Fibroblast of mammary gland (primary cell): ENCODE measurements at places on chromosomes 16 and 17.

DNA sequence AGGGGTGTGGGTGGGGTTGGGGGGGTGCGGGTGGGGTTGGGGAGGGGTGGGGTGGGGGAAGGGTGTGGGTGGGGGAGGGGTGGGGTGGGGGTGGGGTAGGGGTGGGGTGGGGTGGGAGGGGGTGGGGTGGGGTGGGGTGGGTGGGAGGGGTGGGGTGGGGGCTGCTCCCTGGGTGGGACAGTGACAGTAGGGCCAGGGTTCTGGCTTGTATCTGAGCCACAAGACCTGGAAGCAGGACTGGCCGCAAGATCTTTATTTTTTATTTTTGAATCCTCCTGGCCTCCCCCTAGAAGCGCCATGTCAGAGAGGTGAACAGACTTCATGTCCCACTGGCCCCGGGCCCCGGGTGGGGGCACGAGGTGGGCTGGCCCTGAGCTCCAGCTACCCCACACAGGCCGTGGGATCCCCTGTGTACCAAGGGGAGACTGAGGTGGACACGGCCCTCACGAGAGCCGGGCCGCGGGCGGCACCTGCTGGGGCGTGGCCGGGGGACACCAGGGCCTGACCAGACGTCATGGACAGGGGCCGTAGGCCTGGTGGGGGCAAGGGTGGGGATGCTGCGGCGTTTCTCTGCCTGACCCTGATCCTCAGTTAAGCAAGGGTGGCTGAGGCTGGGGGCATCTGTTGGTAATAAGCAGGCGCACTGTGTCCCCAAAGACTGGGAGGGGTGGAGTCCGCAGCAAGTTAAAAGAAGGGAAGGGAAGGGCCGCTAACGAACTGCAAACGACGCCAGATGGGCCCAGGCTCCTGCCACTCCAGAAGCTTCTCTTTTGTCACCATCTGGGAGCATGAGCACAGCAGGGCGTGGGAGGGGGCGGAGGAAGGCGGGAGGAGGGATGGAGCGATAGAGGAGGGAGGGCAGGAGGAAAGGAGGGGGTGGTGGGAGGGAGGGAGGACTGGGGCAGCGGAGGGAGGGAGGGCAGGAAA, 22.3 kb upstream of the PABPN1L start:
- DNase-seq, result no peak

DNA sequence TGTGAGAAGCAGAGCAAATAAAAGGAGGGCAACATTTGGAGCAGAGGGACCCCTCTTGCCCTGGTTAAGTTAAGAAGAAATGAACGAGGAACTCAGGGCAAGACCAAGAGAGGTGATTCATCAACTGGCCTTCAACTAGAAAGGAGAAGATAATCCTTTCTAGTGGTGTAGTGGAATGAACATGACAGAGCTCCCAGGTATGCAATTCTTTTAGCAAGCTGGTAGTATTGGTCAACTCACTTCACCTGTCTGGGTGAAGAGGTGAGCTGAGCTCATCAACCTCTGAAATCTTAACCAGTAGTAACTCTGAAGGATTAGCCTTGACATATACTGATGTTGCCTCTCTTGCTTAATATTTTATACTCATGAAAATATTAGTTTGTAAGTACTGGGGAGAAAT, 1024.7 kb upstream of the GOT2 start:
- DNase-seq, result no peak

DNA sequence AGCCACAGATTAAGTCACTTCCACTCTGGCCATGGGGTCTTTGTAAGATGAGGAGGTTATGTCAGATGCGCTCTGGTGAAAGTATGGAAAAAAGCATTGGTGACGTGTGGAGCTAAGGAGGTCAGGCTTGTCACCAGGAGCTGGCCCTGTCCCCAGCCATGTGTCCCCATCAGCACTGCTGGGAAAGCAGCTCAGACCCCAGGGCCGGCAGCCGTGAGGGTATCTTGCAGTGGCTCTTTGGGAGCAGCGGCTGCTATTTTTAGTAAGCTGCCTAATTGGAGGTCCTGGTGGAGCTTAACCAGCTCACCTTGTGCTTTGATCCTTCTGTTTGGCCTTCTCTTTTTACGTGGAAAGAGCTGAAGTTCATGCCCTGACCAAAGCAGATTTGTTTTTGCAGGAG, 60.9 kb downstream of the MPRIP start:
- DNase-seq, result no peak

DNA sequence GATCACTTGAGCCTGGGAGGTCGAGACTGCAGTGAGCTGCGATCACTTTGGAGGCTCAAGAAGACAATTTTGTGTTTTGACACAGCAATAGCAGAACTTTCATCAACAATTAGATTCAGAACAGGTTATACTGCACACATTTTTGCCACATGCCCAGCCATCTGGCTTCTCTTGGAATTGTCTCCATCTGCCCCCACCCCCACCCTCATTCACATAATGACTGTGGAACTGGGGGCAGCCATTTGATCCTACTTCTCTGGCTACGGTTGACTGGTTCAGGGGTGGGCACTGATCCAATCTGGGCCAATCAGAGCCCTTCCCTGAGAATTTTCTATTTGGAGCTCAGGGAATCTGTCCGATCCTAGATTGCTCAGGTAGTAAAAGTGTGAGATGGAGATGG, 14.0 kb downstream of the TMEM92 start:
- no peak for DNase-seq

DNA sequence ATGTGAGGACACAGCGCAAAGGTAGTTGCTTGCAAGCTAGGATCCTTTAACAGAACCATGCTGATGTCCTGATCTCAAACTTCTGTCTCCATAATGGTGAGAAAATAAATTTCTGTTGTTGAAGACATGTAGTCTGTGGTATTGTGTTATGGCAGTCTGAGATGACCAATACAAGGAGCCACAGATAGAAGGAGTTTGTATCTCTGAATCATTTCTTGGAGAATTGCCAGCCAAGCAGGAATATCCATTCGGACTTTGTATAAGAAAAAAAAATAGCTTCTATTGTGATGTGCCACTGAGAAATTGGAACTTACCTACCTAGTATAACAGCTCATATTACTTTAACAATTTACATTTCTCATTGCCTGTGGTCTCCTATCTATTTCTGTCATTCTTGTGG, 447.6 kb upstream of the CA10 start:
- DNase-seq, result peak; percentile 8

- no peak for DNase-seq
These were observed 324.7 kb upstream of the C16orf82 start for GRCh38 chr16:26742040-26742439.

DNA sequence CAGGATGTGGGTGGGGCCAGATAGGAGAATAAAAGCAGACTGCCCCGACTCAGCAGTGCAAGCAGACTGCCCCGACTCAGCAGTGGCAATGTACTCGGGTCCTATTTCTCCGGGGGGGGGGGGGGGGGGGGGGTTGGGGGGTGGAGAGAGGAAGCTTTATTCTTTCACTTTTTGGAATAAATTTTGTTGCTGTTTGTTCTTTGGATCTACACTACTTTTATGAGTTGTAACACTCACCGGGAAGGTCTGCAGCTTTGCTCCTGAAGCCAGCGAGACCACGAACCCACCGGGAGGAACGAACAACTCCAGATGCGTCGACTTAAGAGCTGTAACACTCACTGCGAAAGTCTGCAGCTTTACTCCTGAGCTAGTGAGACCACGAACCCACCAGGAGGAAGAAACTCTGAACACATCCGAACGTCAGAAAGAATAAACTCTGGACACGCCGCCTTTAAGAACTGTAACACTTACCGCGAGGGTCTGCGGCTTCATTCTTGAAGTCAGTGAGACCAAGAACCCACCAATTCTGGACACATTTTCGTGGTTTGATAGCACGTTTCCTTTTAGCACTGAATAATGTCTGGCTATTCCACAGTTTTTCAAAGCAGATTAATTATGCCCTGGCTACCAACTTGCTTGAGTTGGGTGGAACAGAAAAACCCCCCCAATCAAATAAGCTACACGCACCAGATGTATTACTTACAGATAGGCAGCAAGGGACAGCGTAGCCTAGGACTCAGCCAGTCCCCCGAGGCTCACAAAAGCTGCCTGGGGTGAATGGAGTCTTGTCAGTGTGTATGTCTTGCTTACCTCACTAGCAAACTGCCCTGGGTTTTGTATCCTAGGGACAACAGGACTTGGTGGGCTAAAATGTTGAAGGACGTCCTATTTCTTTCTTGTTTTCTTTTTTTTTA, 11.9 kb downstream of the FZD2 start:
- DNase-seq, result no peak

GRCh38 chr17:72416054-72416675, 295.3 kb downstream of the SOX9 start:
- DNase-seq, result no peak

GRCh38 chr17:43868226-43868994, 21.4 kb downstream of the CD300LG start:
- DNase-seq, result no peak
